ENCODE measurements at places on chromosomes 6 and 20.

- peak; percentile 68 for DNase-seq
Observed at GRCh38 chr20:2521369-2522305, 12.9 kb upstream of the ZNF343 start.

- peak; percentile 69 for DNase-seq
Observed at GRCh38 chr6:43021270-43022047, at the start of gene RRP36. Gene RRP36 (plus strand): TSS chr6:43021623. CDS start chr6:43021655, 32 bp downstream.

DNA sequence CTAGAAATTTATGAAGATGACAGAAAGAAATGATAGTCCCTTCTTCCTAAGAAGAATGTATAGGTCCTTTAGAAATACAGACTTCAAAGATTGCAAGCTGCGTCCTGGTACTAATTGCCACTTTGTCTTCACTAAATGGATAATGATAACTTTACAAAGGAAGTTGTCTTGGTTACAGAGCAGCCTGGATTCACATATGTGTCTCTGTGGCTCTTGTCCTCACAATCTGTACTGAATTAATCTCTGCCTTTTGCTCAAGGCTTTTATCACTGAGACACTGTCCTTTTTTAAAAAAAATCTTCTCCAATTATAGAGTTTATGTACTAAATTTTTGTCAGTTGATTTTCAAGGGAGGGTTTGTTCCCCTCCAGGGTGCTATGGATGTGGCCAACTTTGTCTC, 17.5 kb upstream of the MRAP2 start:
- no peak for DNase-seq

GRCh38 chr6:23952245-23952644, 173.8 kb upstream of the NRSN1 start:
- no peak for DNase-seq

- no peak for DNase-seq
Observed at GRCh38 chr20:25546048-25546447, 39.3 kb downstream of the NINL start.

DNA sequence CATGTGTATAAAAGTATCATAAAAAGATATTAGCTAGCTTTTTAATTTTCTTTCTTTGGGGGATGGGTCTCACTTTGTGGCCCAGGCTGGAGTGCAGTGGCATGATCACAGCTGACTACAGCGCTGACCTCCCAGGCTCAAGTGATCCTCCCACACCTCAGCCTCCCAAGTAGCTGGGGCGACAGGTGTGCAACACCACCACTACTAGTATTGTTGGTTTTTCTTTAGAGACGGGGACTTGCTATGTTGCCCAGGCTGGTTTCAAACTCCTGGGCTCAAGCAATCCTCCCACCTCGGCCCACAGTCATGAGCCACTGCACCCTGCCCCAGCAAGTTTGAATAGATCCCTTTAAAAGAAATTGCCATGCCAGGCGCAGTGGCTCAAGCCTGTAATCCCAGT, 6.5 kb downstream of the TCFL5 start:
- DNase-seq, result no peak

DNA sequence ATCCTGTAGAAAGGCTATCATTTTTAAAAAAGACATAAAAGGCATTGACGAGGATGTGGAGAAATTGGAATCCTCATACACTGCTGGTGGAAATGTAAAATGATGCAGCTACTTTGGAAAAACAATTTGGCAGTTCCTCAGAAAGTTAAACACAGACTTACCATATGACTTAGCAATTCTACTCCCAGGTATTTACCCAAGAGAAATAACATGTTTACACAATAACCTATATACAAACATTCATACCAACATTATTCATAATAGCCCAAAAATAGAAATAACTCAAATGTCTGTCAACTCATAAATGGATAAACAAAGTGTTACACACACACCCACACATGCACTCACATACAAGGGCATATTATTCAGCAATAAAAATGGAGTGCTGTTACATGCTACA, 23.4 kb upstream of the CEP85L start:
- no peak for DNase-seq

GRCh38 chr6:144314562-144314961, 29.4 kb downstream of the UTRN start:
- no peak for DNase-seq

DNA sequence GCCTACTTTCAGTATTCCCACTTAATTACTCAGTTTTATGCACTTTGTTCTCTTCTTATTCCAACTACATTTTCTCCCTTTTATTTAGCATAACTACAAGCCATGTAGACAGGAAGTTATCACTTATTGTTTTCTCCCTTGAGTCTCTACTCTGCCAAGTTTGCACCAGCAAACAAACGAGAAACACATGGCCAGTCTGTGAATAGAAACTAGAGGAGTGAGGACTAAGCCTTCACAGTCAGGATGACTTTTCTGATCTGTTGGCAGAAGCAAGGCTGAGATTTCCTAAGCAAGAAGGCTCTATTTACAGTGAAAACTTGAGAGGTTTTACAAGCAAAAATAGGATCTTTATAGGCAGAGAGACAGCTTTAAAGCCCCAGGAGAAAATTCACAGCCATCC, 69.8 kb upstream of the TINAG start:
- DNase-seq, result no peak

DNA sequence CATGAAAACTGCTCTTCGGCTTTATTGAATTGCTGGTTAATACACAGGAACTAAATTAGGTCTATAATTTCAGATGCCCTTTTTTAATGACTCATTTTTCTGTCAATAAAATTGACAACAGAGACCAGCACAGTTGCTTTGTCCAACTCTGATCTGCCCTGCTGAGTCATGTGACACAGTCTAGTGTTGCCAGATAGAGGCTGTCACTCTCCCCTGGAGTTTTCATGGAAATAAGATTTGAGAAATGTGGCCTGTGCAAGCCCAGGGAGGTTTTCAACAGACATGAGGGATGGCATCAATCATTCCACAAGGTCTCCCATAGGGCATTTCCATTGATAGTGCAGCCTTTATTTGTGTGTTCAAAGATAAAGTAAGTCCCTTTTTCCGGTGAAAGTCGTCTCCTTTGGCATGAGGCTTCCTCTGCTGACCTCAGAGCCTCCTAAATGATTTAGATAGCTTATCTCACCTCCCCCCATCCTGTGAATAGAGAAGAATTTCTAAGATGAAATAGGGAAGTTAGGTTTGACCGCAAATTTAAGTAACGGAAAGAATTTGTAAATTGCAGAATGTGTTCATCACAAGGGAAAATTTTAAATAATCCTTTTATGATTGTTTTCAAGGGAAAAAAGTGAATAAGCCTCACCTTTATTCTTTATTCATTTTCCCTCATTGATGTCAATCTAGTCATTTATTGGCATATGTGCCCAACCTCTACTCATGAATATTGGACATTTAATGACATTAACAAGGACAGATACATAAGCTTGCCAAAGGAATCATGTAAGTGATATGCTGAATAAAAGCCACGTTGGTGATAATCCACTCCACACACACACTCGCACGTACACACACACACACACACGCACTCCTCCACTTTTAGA, 277.7 kb downstream of the ADGB start:
- peak; percentile 29 for DNase-seq

DNA sequence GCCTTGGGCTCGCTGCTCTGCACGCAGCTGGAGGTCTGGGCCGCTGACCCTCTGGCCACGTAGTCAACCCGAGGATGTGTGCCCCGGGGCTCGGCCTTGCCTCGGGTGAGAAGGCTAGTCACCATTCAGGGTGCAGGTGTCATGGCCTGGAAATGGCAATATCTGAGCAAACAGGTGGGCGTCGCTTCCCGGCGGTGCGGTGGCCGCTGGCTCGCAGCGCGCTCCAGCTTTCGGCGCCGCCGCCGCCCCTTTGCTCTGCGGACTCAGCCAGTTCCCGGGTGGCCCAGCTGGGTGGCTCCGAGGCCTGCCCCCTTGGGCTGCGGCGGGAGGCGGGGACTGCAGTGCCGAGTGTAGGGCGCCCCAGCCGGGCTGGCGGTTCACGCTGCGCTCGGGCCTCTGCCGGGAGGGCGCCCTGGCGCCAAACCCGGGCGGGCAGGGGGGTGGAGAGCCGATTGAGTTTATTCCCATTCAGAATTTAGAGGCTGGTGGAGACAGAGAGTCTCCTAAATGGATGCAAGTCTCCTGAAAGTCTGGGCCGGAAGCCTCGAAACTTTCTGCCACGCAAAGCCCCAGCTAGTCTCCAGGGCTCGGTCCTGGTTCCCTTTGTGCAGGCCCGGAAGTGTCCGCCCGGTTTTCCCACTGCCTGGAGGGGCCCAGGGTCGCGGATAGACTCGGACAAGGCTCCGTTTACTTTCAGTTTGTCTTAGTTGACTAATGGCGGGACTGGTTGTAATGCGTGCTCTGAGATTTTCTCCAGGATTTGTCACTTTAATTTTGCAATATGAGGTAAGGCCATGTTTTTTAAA, 11.3 kb upstream of the TFAP2A start:
- DNase-seq, result no peak

GRCh38 chr6:110246900-110247546, 66.8 kb downstream of the CDC40 start:
- no peak for DNase-seq

DNA sequence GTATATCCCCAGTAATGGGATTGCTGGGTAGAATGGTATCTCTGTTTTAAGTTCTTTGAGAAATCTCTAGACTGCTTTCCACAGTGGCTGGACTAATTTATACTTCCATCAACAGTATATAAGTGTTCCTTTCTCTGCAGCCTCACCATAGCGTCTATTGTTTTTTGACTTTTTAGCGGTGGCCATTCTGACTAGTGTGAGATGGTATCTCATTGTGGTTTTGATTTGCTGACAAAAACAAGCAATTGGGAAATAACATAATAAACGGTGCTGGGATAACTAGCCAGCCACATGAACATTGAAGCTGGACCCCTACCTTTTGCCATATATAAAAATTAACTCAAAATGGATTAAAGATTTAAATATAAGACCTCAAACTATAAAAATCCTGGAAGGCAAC, 14.2 kb downstream of the OR2A4 start:
- DNase-seq, result no peak

DNA sequence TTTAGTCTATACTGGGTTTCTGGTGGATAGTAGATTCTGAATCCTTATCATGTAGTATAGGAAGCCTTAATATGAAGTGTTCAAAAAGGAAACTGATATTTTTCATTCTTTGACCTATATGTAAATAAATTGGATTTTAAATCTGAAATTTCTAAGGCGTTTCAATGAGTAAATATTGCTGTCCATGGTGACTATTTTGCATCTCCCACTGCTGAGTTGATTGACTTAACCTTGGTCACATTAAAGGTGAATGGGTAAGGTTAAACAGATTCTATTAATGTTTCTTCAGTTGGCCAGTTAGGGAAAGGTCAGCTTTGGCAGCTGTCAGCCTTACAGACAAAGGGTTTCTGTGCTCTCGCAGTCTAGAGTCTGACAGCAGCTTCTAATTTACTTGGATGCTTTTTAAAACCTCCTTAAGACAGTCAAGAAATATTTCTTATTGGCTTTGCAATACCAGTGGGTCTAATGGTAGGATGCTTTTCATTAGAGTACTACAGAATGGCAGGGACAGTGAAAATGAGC, 24.8 kb downstream of the PRIM2 start:
- DNase-seq, result no peak

GRCh38 chr6:20173833-20174792, 38.2 kb downstream of the MBOAT1 start:
- no peak for DNase-seq

GRCh38 chr20:40765814-40766480, 76.9 kb upstream of the MAFB start:
- DNase-seq, result no peak

DNA sequence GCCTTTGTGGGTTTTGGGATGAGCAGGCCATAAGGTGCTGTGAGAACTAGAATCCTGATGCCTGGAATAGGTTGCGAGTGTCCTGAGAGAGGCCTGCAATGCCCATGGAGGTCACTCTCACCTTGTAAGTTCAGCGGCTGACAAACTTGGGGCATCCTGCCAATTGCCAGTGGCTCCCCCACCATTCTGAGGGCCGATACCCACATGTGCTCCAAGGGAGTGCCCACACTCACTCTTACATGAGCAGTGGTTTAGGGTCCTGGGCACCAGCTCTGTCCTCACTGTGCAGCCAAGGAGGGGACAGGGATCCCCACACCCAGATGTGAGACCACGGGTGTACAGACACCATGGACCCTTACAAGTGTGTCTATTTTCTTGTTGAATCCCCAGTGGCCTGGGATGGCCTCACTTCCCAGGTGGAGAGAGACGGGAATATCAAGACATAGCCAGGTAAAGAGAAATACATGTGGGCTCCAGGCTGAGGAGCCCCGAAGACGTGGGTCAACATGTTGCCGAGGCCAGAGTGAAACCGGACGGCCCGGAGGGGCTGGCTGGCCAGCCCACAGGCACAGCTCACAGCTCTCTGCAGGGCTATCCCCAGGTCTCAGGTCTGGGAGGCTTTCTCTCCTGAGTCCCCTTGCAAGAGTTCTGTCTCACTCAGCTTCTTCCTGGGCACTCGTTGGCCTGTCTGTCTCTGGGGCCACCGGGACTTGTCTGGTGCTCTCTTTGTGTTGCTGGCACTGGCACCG, 2.0 kb upstream of the CST9 start:
- DNase-seq, result no peak

DNA sequence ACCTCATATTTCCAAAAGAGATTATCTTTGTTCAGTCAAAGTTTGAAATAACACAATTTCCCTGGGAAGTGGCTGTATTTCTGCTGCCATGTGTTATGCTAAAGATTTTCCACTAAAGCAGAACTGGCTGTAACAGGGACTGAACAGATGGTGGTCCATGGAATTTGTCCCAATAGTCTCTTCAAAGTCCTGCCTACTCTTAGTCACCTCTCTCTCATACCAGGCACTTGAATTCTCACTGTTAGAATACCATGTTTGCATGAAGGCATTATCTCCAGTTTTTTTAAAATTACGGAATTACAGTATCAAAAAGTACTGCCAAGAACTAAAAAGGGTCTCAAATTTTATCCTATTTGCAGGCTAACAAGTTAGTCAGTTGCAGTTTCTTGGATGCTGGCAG, 105.0 kb upstream of the HDDC2 start:
- DNase-seq, result no peak

DNA sequence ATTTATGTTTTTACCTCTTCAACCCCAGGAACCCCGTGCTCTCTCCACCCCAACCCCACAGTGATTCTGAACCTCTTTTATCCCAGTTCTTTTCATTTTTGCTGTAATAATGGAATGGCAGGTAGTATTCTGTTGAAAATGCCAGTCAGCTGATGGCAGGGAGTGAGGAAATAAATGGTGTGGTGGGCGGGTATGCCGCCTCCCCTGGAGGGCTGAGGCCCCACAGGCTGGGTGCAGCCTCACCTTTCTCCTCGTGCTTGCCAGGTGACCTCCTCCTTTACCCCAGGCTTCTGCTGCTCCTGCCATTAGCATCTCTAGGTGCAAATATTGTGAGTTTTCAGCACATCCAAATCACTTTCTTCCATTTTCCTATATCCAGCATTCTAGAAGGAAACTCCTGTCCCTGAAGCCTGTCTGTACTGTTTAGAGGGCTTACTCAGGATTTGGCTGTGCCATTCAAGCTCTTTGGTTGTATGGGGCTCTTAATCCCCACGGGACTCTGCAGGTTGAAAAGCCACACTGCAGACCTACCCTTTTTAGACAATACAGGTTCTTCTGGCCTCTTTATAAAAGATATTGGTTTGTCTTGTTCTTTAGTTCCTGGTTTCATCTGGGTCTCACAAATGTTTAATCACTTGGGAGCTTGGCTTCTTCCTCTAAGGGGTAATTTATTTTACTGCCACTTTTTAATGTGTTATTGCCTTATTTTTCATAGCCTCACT, 201.8 kb downstream of the JARID2 start:
- DNase-seq, result no peak

All from Caco-2 (cell line).